ENCODE measurements at places on chromosomes 7 and 10.

GRCh38 chr7:133971625-133972024, 155.5 kb upstream of the LRGUK start:
- no peak for DNase-seq

DNA sequence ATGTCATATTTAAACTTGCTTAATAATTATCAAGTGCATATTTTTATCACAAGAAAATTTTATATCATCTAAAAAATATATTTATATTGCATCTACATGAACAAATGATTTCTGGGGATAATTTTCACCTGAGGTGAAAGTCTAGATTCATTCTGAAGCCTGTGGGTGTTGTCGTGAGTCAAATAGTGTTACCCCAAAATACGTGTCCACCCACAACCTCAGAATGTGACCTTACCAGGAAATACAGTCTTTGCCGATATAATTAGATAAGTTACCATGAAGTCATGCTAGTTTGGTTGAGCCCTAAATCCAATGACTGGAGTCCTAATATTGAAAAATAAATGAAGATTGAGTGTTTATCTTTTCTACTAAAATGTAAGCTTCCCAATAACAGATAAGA, 203.0 kb upstream of the MDFIC start:
- no peak for DNase-seq

- DNase-seq = no peak
Observed at GRCh38 chr10:12465385-12466136, 116.2 kb downstream of the CAMK1D start.

GRCh38 chr7:93014410-93014809, 103.4 kb downstream of the SAMD9 start:
- no peak for DNase-seq

DNA sequence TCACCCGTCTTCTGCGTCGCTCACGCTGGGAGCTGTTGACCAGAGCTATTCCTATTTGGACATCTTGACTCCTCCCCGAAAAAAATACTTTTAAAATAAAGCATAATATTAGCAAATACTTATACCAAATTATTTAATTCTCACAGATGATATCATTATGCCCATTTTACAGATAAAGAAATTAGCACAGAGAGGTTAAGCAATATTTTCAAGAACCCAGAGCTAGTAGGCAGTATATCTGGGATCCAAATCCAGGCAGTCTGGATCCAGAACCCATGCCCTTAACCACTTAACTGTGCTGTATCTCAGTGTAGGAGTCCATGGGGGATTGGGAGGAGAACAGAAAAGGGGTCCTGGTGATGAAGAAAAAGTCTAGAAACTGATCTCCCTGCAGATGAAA, 6.1 kb downstream of the IQUB start:
- DNase-seq = no peak

GRCh38 chr10:34098821-34099567, 716.1 kb downstream of the PARD3 start:
- no peak for DNase-seq
